Stimulated activated CD4-positive, alpha-beta T cell treated with anti-CD3 and anti-CD28 coated beads, Interleukin-15, amount 100 ng/mL, for 24 hours (primary cell): ENCODE measurements at places on chromosomes 6 and 20.

DNA sequence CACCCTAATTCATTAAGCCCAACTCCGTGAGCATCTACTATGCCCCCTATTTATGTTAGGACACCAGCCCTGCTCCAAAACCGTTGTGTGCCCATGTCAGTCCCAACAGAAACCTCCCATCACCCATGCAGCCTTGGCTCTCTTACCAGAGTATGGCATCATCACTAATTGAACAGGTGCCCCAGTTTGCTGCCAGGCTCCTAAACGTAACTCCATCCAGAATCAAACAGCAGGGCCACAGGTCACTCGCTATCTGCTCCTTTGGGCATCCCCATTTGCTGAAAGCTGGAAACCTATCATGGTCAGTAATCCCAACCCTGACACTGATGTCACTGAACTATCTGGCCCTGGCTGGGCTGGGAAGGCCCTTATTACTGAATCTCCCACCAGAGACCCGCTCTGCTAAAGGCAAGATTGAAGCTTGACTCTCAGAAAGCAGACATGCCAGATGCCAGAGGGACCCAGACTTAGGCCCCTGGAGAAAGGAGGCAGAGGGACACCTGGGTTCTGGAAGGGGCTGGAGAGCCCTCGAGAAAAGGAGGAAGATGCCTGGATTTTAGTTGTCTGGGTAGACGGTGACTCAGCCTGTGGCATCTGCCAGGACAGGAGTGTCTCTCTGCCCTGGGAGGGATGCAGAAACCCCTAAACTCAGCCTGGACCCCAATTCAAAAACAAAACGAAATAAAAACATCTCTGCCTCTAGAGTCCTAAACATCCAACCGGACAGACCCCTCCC lies 14.0 kb downstream of the MUCL3 start:
- no peak for DNase-seq

GRCh38 chr6:44627091-44627882 lies 239.8 kb downstream of the CDC5L start:
- DNase-seq: peak; percentile 19

- no peak for DNase-seq
Observed at GRCh38 chr20:60254901-60255411, 296.7 kb downstream of the CDH26 start.

DNA sequence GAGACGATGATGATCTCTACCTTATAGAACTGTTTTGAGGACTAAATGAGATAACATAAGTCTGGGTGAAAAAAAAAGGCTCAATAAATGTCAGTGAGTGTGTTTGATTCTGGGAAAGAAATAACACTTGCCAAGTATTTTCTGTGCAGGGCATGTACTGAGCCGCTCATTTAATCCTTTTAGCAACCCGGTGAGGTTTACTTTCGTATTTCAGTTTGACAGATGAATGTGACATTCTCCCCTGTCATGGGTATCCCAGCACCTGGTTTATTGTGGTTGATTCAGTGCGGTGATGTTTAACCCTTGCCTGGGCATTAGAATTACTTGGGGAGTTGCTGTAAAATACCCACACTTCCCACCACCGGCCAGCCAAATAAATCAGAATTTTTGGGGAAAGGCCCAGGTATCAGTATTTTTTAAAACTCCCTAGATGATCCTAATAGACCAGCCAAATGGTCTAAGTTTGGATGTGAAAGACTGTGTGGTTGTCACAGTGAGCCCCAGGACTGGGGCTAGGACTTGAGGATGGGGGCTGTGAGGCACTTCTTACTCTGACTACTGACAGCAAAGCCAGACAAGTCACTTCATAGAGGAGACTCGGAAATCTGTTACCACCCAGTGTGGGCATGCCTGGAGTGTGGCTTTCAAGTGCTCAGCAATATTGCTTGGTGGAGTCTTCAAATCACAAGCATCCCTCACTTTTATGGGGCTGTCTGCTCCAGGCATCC lies 100.2 kb upstream of the KCNG1 start:
- DNase-seq: peak; percentile 40

DNA sequence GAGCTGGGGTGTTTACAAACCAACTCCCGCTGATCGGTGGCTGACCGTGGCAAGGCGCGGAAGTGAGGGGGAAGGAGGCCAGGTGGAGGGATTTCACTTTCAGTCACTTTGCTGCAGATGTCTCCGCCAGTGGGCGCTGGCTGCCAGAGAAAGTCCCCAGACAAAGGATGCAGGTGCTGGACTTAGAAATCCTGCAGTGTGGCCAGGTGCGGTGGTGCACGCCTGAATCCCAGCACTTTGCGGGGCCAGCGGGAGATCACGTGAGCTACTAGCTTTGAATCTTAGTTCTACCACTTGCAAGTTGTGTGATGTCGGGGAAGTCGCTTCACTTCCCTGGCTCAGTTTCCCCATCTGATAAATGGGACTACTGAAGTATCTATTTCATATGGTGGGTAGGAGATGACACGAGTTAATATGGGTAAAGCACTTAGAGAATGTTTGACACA lies 180.4 kb downstream of the ZNF217 start:
- peak; percentile 64 for DNase-seq

DNA sequence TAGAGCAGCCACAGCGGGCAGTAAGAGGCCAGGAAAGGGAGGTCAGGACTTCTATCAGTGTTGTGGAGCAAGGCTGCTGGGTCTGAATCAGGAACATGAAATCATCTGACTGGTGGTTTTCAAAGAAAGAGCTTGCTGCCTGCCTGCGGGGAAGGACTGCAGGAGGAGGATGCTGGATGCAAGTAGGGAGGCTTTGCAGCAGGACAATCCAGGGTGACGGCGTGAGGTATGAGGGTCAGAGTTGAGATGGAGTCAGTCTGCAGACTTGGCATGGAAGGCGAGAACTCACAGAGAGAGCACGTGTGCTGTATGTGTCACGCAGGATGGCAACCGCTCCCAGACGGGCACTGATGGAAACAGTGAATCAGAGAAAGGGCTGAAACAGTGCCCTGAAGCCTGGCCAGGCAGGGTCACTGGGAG lies 59.2 kb upstream of the CD93 start:
- no peak for DNase-seq

GRCh38 chr6:44064089-44064947 lies 62.9 kb downstream of the MRPL14 start:
- peak; percentile 25 for DNase-seq

GRCh38 chr6:35091346-35092083 lies 49.6 kb downstream of the TCP11 start:
- DNase-seq: no peak

- no peak for DNase-seq
Observed at GRCh38 chr6:1247056-1247455, 64.8 kb upstream of the FOXQ1 start.

DNA sequence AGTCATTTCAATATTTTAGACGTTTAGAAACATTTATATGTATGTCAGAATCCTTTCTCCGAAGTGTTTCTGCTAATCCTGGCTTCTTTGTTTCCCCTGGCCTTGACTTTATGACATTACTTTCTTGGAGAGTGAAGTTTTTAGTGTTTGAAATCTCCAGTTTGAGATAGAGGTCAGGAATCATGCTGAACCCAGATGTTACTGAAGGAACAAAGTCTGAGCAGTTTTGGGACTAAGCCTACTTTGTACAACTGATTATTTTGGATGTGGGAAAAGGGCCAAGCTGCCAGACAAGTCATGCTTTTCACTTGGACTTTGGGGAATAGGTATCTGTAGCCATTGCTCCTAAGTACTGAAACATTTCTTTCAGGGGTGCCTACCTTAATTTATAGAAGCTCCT lies 2.3 kb downstream of the RNF144B start:
- DNase-seq: no peak

- DNase-seq: no peak
Observed at GRCh38 chr6:7262746-7263518, 50.1 kb downstream of the SSR1 start.

- no peak for DNase-seq
Observed at GRCh38 chr6:81800666-81801065, 48.2 kb upstream of the TENT5A start.

- no peak for DNase-seq
Observed at GRCh38 chr6:27667016-27667656, 194.2 kb upstream of the ZNF184 start.

- DNase-seq: no peak
Observed at GRCh38 chr6:63236398-63236817, 25.1 kb downstream of the FKBP1C start.
